IMR-90 (cell line): ENCODE measurements at places on chromosomes 4 and X. TPM values are rescaled to one million over a fixed set of nuclear protein-coding genes. Genes with fewer than 3 reads are reported as not detected.
A peak's percentile ranks its signal among the peaks of the same experiment; 100 is the strongest.

GRCh38 chrX:103442536-103442901 lies 66.2 kb downstream of the BEX3 start:
- H3K4me3 ChIP-seq, result no peak overlapping the region
- H3K27ac ChIP-seq, result no peak overlapping the region
- H3K36me3 ChIP-seq, result no peaks in the 10 kb centered on the region

DNA sequence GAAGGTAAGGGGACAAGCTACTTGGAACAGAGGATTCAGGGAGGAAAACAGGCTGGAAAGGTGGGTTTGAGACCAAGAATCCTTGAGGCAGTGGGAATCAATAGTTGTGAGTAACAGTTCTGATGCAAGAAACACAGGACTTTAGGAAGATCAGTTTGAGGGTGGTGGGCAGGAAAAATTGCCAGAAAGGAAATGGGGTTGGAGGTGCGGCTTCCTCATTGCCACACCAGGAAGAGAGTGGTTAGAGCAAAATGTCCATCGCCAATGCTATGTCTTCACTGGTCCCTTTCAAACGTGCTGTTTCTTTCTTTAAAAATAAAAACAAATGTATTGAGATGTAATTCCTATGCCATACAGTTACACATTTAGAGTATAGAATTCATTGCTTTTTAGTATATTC lies 57.1 kb upstream of the NOCT start:
- DNase-seq, result no peak
- H3K4me3 ChIP-seq, result no peak overlapping the region
- no peaks in the 10 kb centered on the region; the same call in 1 of the 2 replicates for H3K27me3 ChIP-seq
- no peaks in the 10 kb centered on the region for H3K36me3 ChIP-seq
- peaks cover 3% of the 10 kb centered on the region; the same call in 1 of the 2 replicates for H3K4me1 ChIP-seq

DNA sequence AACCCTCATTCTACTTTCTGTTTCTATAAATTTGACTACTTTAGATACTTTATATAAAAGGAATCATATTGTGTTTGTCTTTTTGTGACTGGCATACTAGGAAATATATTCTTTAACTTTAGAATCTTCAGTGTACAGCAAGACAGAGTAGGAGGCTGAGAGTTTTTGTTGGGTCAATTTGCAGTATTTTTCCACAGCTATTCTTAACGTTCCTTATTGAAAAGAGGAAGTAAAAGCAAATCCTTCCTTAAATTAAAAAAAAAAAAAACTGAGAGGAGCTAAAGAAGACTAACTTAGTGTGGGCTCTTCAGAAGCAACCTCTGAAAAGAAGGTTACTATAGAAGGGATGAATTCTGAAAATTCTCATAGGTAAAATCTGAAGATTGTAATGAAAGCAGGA lies 1194.6 kb downstream of the ADGRL3 start:
- H3K4me3 ChIP-seq, result no peak overlapping the region
- DNase-seq, result no peak
- no peaks in the 10 kb centered on the region for H3K36me3 ChIP-seq
- no peak overlapping the region for H3K27ac ChIP-seq
- no peaks in the 10 kb centered on the region for H3K4me1 ChIP-seq

DNA sequence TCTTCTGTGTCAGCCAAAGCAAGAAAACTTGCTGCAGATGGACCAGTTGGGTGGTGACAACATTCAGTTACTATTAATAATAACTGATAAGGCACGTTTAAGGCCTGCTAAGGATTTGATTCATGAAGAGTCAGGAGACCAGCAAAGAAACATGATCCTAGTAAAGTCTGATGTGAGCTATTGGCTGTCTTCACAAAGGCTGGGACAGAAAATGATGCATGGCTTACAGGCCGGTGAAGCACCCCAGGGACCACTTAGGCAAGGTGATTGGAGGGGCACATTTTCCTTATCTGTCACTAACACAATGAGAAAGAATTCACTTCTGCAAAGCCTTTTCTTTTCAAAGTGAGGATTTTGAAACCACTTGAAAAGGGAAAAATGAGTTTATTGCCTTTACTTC lies 65.4 kb upstream of the TRPC3 start:
- H3K36me3 ChIP-seq, result no peaks in the 10 kb centered on the region
- no peak overlapping the region for H3K27ac ChIP-seq
- no peak overlapping the region for H3K4me3 ChIP-seq
- DNase-seq, result peak; percentile 61

DNA sequence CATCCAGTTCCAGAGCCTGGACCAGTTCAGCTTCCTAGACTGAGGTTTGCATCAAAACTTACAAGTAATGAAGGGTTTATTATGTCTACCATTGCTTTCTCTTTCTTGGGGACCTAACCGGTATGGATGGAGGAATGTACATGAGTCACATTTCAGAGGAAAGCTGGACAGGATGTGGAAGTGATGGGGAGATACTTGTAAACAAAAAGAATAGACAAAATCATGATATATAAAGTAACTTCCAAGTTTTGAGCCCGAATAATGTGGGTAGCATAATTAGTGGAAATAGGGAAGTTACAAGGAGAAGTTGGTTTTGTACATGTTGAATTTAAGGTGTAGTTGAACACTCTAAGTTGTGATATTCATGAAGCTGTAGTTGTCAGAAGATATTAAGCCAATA lies 15.0 kb downstream of the FNIP2 start:
- peak overlapping the region; percentile 52; the same call in 1 of the 2 replicates for H3K27ac ChIP-seq
- DNase-seq, result peak; percentile 76
- H3K36me3 ChIP-seq, result no peaks in the 10 kb centered on the region
- no peak overlapping the region for H3K4me3 ChIP-seq

DNA sequence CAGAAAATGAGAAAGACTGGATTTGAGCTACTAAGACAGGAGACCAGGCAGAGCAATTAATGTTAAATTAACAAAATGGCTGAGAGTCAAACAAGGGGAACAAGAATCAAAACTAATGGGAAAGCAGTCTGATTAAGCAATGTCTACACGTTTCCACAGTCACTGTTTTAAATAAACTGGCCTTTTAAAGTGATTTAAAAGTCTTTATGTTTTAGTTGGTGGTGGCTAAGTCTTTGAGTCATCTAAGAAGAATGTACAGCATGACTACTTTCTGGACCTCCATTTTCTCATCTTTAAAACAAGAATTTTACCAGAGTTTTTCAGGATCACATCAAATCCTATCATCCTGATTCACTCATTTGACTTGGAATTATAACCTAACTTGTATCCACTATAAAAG lies 233.8 kb downstream of the ENOX2 start:
- H3K27ac ChIP-seq, result peak overlapping the region; percentile 7; the same call in 1 of the 2 replicates
- no peak overlapping the region for H3K4me3 ChIP-seq
- H3K36me3 ChIP-seq, result no peaks in the 10 kb centered on the region
- no peaks in the 10 kb centered on the region; the same call in 1 of the 2 replicates for H3K4me1 ChIP-seq

DNA sequence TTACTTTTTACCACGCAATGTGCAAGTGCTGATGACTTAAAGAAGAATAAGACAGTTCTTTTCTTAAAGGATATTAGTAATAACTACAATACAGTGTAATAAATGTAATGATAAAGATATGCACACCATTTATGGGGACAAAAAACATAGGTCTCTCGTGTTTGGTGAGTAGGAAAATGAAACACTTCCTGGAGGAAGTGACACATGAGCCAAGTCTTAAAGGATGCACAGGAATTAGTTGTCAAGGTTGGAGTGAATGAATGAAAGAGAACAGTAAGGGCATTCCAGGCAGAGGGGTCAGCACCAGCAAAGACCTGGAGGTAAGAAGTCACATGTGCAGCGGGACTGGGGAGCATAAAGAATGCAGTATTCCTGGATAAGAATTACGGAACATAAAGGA lies 112.7 kb downstream of the SH3RF1 start:
- H3K4me1 ChIP-seq, result peaks cover 25% of the 10 kb centered on the region
- H3K4me3 ChIP-seq, result no peak overlapping the region
- no peak overlapping the region for H3K27ac ChIP-seq
- DNase-seq, result no peak
- H3K27me3 ChIP-seq, result no peaks in the 10 kb centered on the region
- peaks cover 3% of the 10 kb centered on the region; the same call in 1 of the 2 replicates for H3K36me3 ChIP-seq

DNA sequence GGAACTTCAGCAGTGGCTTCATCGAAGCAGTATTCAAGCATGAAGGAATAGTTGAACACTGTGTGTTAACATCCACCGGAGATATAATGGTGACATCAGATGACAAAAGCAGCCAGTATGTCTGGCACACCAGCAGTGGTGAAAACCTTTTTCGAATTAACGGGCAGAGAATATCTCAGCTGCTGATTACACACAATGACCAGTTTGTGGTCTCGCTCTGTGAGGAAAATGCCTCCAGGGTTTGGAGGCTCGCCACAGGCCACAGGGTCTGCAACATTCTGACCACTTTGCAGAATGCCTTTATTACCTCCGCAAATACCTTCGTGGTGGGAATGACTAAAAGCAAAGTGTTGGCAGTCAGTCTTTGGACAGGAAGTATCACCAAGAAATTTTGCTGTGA lies 201.5 kb downstream of the NWD2 start:
- H3K27ac ChIP-seq, result no peak overlapping the region
- DNase-seq, result no peak
- no peaks in the 10 kb centered on the region for H3K36me3 ChIP-seq
- no peaks in the 10 kb centered on the region for H3K4me1 ChIP-seq

DNA sequence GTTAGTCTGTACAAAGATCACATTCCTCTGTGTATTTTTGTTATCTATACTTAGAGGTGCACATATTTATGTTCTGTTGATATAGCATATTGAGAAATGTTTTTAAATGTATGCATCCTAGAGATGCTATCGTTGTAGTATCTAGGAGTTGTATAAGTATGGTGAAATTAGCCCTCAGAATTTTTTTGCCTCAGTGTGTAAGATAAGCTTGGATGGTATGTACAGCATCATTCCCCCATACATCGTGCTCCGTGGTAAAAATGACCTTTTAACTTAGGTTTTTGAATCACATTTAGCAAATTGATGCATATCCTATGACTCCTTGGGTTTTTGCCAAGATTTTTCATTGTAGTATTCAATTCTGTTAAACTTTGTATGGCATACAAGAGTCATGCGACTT lies 113.5 kb downstream of the RPA4 start:
- no peaks in the 10 kb centered on the region for H3K36me3 ChIP-seq
- H3K27me3 ChIP-seq, result no peaks in the 10 kb centered on the region
- H3K4me3 ChIP-seq, result no peak overlapping the region
- H3K4me1 ChIP-seq, result no peaks in the 10 kb centered on the region
- no peak overlapping the region for H3K27ac ChIP-seq

Gene CDX4
- total RNA-seq, result not detected in 2 replicates

Gene SSX3
- not detected in 2 replicates for total RNA-seq

Gene GAB1
- 8.9 and 12.0 TPM in 2 replicates for total RNA-seq

Gene SLITRK4
- total RNA-seq, result not detected in 2 replicates

Gene TBC1D25
- total RNA-seq, result 8.3 and 11.3 TPM in 2 replicates

Gene ADH1C
- total RNA-seq, result not detected in 2 replicates
